IPS DF 6.9 (cell line): ENCODE measurements at places on chromosomes 7 and 10.

DNA sequence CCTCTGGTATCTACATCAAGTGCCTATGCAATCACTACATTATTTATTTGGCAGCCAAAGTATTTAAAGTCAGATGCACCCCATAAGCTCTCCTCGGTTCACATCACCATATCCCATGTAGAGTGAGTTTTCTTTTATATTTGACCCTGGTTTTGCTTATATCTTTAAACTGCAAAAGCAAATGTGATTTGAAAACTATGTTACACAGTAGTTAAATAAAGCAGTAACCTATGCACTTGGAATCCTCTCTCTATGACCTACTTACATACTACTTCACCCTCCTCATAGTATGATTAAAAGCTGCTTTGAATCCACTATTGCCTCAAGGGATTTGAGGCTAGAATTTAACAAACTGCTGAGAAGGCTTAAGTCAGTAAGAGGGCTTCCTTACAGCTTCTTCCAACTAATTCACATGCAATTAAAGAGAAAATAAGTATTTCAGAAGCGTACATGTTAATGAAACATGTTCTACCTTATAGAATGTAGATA lies 2.2 kb upstream of the CELF2 start:
- H3K36me3 ChIP-seq, result no peaks in the 10 kb centered on the region
- no peaks in the 10 kb centered on the region for H3K4me1 ChIP-seq
- no peak overlapping the region for H3K4me3 ChIP-seq
- no peak for DNase-seq
- H3K27ac ChIP-seq, result no peak overlapping the region
- no peaks in the 10 kb centered on the region; the same call in 1 of the 2 replicates for H3K27me3 ChIP-seq

- no peaks in the 10 kb centered on the region for H3K4me1 ChIP-seq
- no peak overlapping the region for H3K4me3 ChIP-seq
- H3K27ac ChIP-seq, result no peak overlapping the region
- no peaks in the 10 kb centered on the region for H3K36me3 ChIP-seq
- H3K27me3 ChIP-seq, result no peaks in the 10 kb centered on the region
- DNase-seq, result no peak
Observed at GRCh38 chr7:45902820-45903219, 14.5 kb downstream of the IGFBP1 start.

GRCh38 chr10:10530313-10530712 lies 487.4 kb upstream of the CELF2 start:
- no peaks in the 10 kb centered on the region for H3K36me3 ChIP-seq
- H3K27ac ChIP-seq, result no peak overlapping the region
- peaks cover 2% of the 10 kb centered on the region; the same call in 1 of the 2 replicates for H3K27me3 ChIP-seq
- no peaks in the 10 kb centered on the region for H3K4me1 ChIP-seq

DNA sequence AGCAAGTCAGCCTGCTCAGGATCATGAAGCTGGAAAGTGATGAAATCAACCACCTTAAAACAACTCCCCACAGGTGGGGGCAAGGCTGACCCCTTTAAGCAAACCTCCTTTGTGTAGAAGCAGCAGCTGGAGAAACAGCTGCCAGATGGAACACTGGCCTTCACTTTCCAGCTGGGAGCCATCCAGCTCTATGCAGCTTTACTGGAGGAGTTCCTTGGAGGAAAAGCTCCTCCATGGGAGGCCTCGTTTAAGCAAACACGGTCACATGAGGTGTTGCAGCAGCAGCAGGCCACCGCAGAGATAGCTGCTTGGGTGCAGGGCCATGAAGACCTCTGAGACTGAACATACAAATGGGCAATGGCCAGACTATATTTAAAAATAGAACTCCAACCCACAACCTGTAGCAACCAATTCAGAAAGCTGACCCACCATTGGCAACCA lies 13.0 kb upstream of the DLG5 start:
- H3K4me1 ChIP-seq, result peaks cover 1% of the 10 kb centered on the region; the same call in 1 of the 2 replicates
- DNase-seq, result no peak
- H3K36me3 ChIP-seq, result no peaks in the 10 kb centered on the region
- H3K27ac ChIP-seq, result no peak overlapping the region

DNA sequence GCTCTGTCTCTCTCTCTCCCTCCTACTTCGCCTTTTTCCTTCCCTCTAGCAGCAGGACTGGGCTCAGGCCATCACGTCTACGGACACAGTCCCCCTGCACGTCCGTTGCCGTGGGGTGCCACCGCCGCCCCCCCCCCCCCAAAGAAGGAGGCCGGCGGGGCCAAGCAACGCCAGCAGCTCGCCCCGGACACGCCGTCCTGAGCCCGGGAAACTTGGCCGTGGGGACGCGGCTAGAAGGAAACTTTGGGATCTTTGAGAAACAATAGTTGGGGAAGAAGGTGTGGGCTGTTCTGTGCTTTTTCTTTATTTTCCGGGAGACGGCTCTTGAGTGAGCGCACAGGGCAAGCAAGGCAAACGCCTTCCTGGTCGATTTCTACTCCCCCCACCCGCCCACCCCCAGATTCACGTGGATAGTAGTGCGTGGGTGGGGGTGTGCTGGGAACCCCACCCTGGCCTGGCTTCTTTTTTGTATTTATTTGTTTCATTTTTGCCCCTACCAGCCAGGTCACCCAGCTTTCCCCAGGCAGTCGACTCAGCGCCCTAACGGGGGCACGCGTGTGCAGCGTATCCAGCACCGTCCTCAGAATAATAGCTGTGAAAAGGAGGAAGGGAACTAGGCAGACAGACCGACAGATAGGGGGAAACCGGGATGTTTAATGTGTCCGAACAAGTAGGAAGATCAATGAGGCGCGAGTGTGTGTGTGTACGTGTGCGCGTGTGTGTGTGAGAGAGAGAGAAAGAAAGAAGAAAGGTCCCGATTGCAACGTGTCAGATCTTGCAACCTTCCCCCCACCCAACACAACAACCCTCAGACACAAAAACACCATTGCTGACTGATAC lies 1.4 kb downstream of the MXI1 start:
- no peaks in the 10 kb centered on the region for H3K36me3 ChIP-seq
- H3K27me3 ChIP-seq, result peaks cover 16% of the 10 kb centered on the region
- peaks cover 4% of the 10 kb centered on the region; the same call in 1 of the 2 replicates for H3K4me1 ChIP-seq
- H3K27ac ChIP-seq, result no peak overlapping the region
